Hypothalamus (tissue), 51 donors: ENCODE measurements at places on chromosomes 6 and 20.
A peak's percentile ranks its signal among the peaks of the same experiment; 100 is the strongest.

DNA sequence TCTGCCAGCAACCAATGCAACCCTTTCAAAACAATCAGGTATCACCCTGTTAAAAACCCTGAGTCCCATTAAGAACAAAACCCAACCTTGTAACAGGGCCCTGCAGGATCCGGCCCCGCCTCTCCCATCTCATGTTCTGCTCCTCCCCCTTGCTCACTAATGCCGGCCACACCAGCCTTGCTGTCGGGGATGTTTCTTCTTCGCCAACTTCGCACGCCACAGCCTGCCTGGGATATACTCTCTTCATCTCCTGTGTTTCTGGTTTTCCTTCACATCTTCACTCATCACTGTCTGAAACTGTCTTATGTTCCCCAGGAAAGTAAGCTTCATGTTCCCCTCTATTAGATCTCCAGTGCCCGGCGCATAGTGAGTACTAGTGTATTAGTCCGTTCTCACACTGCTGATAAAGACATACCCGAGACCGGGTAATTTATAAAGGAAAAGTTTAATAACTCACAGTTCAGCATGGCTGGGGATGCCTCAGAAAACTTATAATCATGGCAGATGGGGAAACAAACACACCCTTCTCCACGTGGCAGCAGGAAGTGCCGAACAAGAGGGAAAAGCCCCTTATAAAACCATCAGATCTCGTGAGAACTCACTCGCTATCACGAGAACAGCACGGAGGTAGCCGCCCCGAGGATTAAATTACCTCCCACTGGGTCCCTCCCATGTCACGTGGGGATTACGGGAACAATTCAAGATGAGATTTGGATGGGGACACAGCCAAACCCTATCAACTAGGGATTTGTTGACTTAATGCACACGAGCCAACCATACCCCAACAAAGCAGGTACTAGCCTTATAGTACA lies 5.1 kb downstream of the TP53RK start:
- no peak for DNase-seq

GRCh38 chr6:153334121-153334520 lies 203.0 kb upstream of the RGS17 start:
- no peak for DNase-seq

GRCh38 chr6:108762394-108762793 lies 85.8 kb upstream of the ARMC2 start:
- DNase-seq, result no peak

- DNase-seq, result peak; percentile 16
These were observed 47.8 kb downstream of the GMPR start for GRCh38 chr6:16286151-16286522.
